Myocyte (in vitro differentiated cells): ENCODE measurements at places on chromosomes 6 and 20. TPM values are rescaled to one million over a fixed set of nuclear protein-coding genes. Genes with fewer than 3 reads are reported as not detected.

Gene ZSCAN12
- 4.0 TPM in 2 replicates for total RNA-seq

Gene TLDC2
- total RNA-seq = not detected in 2 replicates

DNA sequence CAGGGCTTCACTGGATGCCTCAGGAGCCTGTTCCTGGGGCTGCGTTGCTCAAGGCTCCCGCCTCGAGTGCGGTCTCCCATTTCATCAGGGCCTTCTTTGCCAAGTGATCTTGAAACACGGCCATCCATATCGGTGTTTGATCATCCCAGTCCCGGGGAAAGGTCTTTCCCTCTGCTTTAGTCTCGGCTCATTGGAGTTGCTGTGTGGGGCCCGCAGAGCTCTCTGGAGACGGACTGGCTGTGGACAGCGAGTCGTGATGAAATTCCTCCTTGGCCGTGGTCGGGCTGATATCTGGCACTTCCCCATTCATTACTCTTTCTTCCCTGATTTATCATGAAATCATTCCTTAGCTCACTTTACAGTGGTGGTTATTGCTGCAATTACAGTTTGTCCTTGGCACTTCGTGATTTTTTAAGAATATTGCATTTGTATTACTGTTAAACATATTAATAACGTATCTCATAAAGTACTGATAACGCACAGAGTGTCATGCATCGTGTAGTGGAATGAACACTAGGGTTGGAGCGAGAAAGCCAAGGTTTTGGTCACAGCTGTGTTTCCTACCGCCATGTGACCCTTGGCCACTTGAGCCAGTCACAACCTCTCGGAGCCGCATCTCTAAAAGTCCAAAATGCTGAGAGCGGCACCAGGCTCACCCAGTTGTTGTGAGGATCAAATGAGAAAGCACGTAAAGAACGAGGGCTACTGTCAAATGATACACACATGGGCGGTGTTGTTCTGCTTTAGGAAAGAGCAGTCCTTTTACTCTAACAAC, 71.8 kb downstream of the MTHFD1L start:
- no peak for DNase-seq

DNA sequence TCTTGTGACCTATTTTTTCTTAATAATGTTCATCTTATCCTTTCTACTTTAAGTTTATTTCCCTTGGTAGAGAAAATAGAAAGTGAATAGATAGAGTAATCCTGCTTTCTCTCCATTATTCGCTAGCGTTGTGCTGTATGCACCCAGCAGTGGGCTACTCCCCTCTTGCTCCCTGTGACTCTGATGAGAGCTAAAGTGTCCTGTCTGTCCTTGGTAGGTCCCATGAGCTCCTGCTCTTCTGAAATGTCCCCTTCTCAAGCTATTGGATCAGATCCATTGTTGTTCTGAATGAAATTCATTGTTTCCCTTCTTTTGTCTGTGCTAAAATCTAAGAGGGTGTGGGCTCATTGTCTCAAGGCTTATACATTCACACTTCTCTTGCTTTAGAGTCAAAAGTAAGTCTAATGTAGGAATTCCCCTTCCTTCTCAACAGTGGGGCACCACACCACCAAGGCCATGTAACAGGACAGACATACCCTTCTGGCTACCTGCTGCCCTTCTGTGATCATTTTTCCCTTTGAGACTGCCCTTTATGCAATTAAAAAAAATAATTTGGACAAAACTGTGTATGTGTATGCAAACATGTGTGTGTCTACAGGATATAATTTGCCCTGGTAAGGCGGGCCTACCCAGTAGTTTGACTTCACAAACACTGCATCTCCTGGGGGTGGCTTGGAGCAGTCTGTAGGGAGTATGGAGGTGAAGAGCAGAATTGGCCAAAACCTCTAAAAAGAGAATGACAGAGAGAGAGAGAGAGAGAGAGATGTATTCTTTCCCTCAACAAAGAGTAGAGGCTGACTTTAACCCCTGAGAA, 167.0 kb upstream of the MYLIP start:
- no peak for DNase-seq
